ENCODE measurements at places on chromosomes 7 and 10.

GRCh38 chr7:27191833-27192545, 7.0 kb upstream of the HOXA11 start:
- H3K27me3 ChIP-seq, result peaks cover 48% of the 10 kb centered on the region
- no peak overlapping the region for H3K27ac ChIP-seq
- H3K4me1 ChIP-seq, result peaks cover 14% of the 10 kb centered on the region

DNA sequence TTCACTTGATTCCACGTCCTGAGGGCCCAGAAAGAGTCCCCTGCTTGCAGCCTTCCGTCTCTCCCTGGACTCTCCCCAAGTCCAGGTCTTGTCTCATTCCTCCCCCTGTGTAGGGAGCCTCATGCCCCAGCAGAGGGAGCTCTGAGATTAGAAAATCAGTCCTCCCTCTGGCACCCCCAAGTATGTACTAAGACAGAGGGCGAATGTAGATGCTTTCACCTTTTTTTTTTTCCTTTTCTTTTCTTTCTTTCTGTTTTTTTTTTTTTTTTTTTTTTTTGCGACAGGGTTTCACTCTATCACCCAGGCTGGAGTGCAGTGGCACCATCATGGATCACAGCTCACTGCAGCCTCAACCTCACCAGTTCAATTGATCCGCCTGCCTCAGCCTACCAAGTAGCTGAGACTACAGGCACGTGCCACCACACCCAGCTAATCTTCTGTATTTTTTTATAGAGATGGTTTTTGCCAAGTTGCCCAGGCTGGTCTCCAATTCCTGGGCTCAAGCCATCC, 10.3 kb downstream of the SFXN3 start:
- H3K4me3 ChIP-seq, result no peak overlapping the region
- peak overlapping the region; percentile 87 for H3K27ac ChIP-seq
- H3K36me3 ChIP-seq, result peaks cover 30% of the 10 kb centered on the region
- H3K27me3 ChIP-seq, result no peaks in the 10 kb centered on the region
- H3K4me1 ChIP-seq, result no peaks in the 10 kb centered on the region

GRCh38 chr7:68207676-68208075, 1211.0 kb downstream of the TYW1 start:
- no peak overlapping the region for H3K27ac ChIP-seq
- no peaks in the 10 kb centered on the region for H3K27me3 ChIP-seq
- H3K36me3 ChIP-seq, result no peaks in the 10 kb centered on the region
- DNase-seq, result no peak
- H3K4me3 ChIP-seq, result no peak overlapping the region

- no peaks in the 10 kb centered on the region for H3K4me1 ChIP-seq
- H3K4me3 ChIP-seq, result no peak overlapping the region
- no peaks in the 10 kb centered on the region for H3K27me3 ChIP-seq
Measured at GRCh38 chr7:13293264-13294002, 606.0 kb downstream of the ARL4A start.

GRCh38 chr7:111183321-111183720, 92.4 kb downstream of the LRRN3 start:
- H3K36me3 ChIP-seq, result no peaks in the 10 kb centered on the region
- H3K27ac ChIP-seq, result no peak overlapping the region
- H3K27me3 ChIP-seq, result no peaks in the 10 kb centered on the region
- H3K4me3 ChIP-seq, result no peak overlapping the region
- DNase-seq, result no peak

GRCh38 chr10:95525033-95525418, 36.1 kb downstream of the SORBS1 start:
- H3K27ac ChIP-seq, result peak overlapping the region; percentile 42
- H3K4me1 ChIP-seq, result peaks cover 28% of the 10 kb centered on the region
- H3K27me3 ChIP-seq, result no peaks in the 10 kb centered on the region
- H3K36me3 ChIP-seq, result peaks cover 9% of the 10 kb centered on the region

GRCh38 chr7:21960922-21961321, 15.2 kb upstream of the CDCA7L start:
- H3K36me3 ChIP-seq, result no peaks in the 10 kb centered on the region
- no peaks in the 10 kb centered on the region for H3K4me1 ChIP-seq
- H3K4me3 ChIP-seq, result no peak overlapping the region
- H3K27me3 ChIP-seq, result no peaks in the 10 kb centered on the region

DNA sequence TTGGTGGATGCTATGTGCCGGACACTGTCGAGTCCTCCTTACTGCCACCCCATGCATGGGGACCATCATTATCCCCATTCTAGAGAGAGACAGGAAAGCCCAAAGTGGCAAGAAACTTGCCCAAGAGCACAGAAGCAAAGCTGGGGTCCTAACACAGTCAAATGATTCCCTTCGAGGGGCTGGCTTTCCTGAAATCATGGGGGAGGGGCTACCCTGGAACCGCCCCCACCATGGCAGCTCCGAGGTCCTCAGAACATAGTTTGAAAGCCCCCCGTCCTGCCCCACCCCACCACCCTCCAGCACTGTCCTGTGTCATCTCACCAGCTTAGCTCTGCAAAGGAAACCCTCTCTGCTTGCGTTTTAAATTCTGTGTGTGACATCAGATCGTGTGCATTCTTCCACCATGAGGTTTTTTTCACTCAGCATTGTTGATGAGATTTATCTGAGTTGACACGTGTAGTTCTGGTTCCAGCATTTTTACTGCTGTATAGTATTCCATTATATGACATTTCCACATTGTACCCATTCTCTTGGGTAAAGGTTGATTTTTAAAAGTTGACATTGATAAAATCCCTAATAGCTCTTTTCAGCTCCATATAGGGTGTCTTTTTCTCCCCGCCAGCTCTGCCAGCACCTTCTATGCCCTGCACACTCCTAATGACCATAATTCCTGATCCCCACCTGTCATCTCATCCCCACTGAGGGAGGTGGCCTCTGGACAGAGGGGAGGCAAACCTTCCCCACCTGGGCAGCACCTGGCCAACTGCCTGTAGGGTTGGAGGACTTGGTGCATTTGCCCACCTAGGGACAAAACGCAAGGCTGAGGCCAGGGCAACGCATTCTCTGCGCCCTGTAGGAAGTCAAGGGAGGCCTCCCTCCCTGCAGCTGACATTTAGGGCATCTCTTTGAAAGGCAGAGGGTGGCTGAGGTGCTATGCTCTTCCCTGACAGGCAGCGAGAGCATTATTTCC, 100.2 kb upstream of the GPR26 start:
- no peak overlapping the region for H3K27ac ChIP-seq
- no peaks in the 10 kb centered on the region for H3K36me3 ChIP-seq
- H3K4me3 ChIP-seq, result no peak overlapping the region
- H3K27me3 ChIP-seq, result no peaks in the 10 kb centered on the region
- no peaks in the 10 kb centered on the region for H3K4me1 ChIP-seq

- peaks cover 4% of the 10 kb centered on the region for H3K4me1 ChIP-seq
- no peak for DNase-seq
Measured at GRCh38 chr7:7178081-7178480, 4.3 kb upstream of the C1GALT1 start.

- no peaks in the 10 kb centered on the region for H3K27me3 ChIP-seq
- H3K4me3 ChIP-seq, result no peak overlapping the region
- no peaks in the 10 kb centered on the region for H3K4me1 ChIP-seq
- DNase-seq, result no peak
Measured at GRCh38 chr7:99594948-99595745, 2.9 kb upstream of the TMEM225B start.

- no peaks in the 10 kb centered on the region for H3K4me1 ChIP-seq
- peaks cover 3% of the 10 kb centered on the region for H3K36me3 ChIP-seq
- no peaks in the 10 kb centered on the region for H3K27me3 ChIP-seq
- no peak for DNase-seq
- peak overlapping the region; percentile 76 for H3K4me3 ChIP-seq
Measured at GRCh38 chr7:27661811-27662489, 733 bp downstream of the HIBADH start.

DNA sequence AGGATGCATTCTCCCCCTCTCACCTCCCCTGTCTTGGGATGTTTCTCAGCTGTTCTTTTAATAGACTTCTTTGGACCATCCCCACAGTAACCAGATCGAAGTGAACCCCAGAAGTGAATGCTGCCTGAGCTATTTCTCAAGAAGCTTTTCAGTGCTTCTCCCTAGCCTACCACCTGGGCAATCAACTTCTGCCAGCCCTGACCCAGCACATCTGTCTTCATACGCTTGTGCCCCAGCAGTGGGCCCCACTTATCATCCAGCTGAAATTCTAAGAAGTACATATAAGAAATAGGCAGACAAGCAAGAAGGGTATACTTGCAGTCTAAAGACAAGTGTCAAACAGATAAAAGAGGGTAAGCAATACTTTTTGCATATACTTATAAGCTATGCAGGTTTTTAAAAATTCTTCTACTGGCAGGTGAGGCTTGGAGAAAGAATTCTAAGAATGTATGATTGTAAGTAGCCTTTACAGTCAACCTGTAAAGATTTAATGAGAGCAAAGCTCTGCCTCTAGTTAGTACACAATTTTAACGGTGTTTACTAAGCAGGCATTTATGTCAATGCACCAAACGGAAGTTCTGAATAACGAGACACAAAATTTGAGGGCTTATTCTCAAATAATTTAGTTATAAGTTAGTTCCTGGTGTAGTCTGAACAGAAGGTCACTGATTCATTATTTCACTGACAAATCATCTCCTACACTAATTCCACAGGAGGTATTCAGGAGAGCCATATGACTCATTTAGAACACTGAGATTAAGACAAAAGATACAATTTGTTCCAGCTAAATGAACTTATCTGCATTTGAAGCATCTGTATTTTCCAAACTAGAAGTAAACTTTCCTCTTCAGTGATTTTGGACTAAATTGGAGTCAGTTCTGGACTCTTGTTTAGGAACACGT, 83.3 kb downstream of the RNLS start:
- DNase-seq, result no peak
- H3K4me1 ChIP-seq, result no peaks in the 10 kb centered on the region
- no peak overlapping the region for H3K4me3 ChIP-seq
- no peak overlapping the region for H3K27ac ChIP-seq

DNA sequence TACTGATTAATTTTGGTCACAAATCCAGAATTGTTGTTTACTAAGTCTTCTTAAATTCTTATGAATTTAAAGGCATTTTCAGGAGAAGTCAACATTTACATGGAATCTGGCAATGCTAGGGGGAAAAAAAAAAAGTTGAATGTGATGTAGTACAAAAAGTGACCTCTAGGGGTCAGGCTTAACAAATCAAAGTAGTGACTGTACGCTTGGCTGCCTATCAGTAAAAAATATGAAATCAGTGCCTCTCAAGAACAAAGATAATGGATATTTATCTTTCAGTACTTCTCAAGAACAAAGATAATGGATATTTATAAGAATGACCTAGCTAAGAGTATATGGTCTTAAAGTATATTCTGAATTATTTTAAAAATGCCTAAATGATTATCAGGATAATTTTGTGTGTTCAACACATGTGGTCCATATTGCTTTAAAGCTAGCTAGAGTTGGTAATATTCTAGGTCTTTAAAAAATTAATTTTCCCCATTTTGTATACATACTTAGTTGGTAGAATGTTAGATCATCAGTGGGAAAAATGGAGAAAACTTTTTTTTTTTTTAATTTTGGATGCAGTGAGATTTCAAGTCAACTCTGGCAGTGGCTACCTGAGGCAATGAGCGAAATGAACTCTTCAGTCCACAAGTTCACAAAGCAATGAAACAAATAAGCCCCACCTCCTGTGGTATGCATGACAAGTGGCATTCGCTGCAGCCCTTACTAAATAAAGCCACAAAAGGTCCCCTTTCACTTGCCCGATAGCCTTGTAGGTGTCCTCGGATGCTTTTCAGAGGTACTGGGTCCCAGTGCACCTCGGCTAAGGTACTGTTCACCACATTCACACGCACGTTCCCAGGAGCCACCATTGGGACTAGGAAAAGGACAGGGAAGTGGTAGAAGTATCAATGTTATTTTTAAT, 51.2 kb upstream of the LAMB4 start:
- H3K4me3 ChIP-seq, result no peak overlapping the region
- no peaks in the 10 kb centered on the region for H3K36me3 ChIP-seq
- no peaks in the 10 kb centered on the region for H3K4me1 ChIP-seq
- no peak overlapping the region for H3K27ac ChIP-seq

GRCh38 chr10:17710181-17710580, 41.8 kb upstream of the TMEM236 start:
- H3K4me1 ChIP-seq, result no peaks in the 10 kb centered on the region

GRCh38 chr10:58757352-58758065, 244.8 kb downstream of the BICC1 start:
- no peaks in the 10 kb centered on the region for H3K36me3 ChIP-seq
- peaks cover 22% of the 10 kb centered on the region for H3K4me1 ChIP-seq
- H3K27me3 ChIP-seq, result no peaks in the 10 kb centered on the region
- no peak overlapping the region for H3K27ac ChIP-seq
- no peak overlapping the region for H3K4me3 ChIP-seq

DNA sequence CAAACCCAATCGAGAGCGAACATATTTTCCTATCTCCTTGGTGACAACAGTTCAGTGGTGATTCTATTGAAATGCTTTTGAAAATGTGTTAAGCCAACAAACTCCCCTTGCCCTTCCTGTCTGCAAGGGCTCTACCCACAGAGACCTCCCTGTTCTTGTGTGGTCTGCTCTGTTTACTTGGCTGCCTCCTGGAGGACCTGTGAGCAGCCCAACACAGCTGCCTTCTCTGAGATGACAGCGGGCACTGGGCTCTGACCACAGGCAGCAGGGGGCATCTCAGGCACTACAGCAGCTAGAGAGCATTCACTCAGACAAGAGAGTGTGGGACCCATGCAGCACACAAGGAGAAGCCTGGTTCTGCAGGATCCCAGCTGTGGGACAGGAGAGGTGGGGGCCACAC, 416.4 kb downstream of the TCERG1L start:
- no peak overlapping the region for H3K27ac ChIP-seq
- no peaks in the 10 kb centered on the region for H3K27me3 ChIP-seq
- H3K36me3 ChIP-seq, result no peaks in the 10 kb centered on the region
- no peaks in the 10 kb centered on the region for H3K4me1 ChIP-seq
- no peak overlapping the region for H3K4me3 ChIP-seq

- H3K27ac ChIP-seq, result no peak overlapping the region
- no peak overlapping the region for H3K4me3 ChIP-seq
- H3K4me1 ChIP-seq, result peaks cover 25% of the 10 kb centered on the region
- DNase-seq, result no peak
- peaks cover 54% of the 10 kb centered on the region for H3K27me3 ChIP-seq
Measured at GRCh38 chr10:22338931-22339330, 6.4 kb upstream of the SPAG6 start.

- H3K4me1 ChIP-seq, result peaks cover 6% of the 10 kb centered on the region
- no peak overlapping the region for H3K4me3 ChIP-seq
- peak overlapping the region; percentile 71 for H3K27ac ChIP-seq
- DNase-seq, result no peak
Measured at GRCh38 chr7:37730501-37730900, 46.9 kb downstream of the GPR141 start.

DNA sequence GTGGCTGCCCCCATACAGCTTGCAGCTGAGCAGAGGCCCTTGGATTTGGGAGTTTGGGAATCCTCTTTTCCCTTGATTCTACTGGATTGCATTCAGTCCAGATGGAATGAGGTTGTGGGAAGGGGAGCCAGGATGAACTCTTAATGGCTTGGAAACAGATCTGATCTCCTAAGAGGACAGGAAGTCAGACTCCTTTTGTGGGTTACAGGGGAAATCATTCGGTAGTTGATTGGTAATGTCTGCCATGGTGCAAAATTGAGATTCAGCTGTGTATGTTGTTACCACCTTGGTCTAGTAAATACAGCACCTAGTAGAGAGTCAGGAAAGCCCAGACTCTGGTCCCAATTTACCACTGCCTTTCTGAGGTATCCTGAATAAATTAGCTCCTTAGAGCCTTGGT, 144.2 kb upstream of the TNRC18 start:
- H3K27ac ChIP-seq, result no peak overlapping the region
- no peak for DNase-seq
- H3K36me3 ChIP-seq, result no peaks in the 10 kb centered on the region
- H3K27me3 ChIP-seq, result no peaks in the 10 kb centered on the region
